Transverse colon (tissue), 4 donors: ENCODE measurements at places on chromosomes 1 and 21. TPM values are rescaled to one million over a fixed set of nuclear protein-coding genes. Genes with fewer than 3 reads are reported as not detected.

KMO gene
- not detected for total RNA-seq

CELA2A gene
- not detected for total RNA-seq

GRCh38 chr1:150963321-150964163 lies 11.1 kb downstream of the CERS2 start:
- DNase-seq = no peak

GRCh38 chr1:96524100-96524499 lies 197.5 kb upstream of the PTBP2 start:
- no peak for DNase-seq

DNA sequence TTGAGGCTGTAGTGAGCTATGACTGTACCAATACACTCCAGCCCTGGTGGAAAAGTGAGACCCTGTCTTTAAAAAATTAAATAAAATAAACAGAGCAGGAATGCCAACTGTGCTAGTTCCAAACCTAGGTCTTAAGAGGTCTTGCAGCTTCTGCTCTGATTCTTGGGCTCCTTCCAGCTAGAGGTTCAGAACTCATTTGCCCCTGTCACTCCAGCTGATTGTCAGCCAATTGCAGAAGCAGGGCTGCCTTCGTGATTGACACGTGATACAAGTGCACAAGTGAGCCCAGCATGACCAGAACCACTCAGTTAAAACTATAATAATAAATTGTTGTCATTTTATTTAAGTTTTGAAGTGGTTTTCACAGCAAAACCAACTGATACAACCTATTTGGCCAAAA lies 298.4 kb downstream of the USP25 start:
- no peak for DNase-seq

GRCh38 chr1:187433598-187433997 lies 604.8 kb downstream of the PLA2G4A start:
- DNase-seq = no peak

DNA sequence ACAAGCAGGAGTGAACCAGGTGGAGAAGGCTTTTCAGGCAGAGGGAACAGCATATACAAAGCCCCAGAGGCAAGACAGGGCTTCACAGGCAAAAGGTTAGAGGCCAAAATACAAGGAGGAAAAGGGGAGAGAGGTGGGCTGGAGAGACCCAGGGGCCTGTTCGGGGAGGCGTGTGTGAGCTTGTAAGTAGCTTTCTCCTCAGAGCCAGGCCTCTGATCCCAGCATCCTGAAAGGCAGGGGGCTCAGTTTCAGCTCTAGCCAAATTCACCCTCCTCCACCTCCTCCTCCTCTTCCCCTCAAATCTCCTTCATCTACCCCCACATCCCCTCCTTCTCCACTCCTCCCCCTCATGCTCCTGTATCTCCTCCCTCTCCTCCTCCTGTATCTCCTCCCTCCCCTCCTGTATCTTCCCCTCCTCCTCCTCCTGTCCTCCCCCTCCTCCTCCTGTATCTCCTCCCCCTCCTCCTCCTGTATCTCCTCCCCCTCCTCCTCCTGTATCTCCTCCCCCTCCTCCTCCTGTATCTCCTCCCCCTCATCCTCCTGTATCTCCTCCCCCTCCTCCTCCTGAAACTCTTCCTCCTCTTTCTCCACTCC lies 148.6 kb downstream of the ST6GALNAC5 start:
- DNase-seq = no peak

DNA sequence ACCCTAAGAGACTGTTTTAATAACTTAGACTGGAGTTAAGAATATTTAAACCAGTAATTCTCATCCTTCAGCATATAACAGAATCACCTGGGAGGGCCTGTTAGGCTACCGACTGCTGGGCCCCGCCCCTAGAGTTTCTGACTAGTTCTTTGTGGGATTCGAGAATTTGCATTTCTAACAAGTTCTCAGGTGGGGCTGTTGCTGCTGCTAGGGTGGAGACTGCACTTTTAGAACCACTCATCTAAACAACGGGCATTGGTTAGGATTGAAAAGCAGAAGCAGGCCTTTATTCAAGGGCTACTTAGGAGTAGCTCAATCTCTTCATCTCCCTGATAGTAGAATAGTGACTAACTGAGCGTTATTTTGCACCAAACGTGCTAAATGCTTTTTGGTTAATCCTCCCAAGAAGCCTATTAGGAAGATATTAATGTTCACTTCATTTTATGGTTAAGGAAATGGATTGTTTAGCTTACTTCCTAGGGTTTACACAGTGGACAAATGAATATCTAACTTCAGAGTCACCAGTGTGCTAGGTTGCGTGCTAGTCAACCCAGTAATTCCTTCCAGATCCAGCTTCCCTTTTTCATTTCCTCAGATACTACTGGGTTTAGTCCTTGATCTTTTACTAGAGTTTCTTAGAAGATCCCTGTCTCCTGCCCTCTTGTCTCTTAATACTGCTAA lies 31.1 kb upstream of the UAP1 start:
- DNase-seq = peak; percentile 53
